ENCODE measurements at places on chromosomes 12 and 14.

GRCh38 chr14:91269076-91269991 is 24.8 kb upstream of the GPR68 start:
- DNase-seq: peak; percentile 23

DNA sequence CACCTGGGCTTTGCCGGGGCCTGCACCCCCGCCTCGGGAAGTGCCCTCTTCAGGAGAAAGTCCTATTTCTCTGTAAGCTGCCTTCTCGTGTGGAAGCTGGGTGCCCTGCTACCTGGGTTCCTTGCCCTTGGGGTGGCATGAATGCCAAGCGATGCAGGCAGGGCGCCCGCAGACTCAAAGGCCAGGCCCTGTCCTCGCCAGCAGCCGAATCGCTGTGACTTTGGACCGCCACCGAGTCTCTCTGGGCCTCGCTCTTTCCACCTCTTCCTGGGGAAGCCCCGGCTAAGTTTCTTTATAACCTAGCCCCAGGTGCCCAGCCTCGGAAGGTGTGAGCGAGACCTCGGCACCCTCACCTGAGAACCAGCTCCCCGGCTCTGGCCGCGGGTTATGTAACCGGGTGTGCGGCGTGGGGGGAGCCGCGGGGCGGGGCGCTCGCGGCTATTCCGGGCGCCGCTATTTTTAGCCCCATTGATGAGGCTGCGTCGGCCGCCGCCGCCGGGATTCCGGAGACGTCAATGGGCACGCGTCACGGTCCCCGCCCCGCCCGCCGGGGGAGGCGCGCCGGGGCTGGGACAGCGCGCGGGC is 14.6 kb upstream of the NR4A1 start:
- DNase-seq: no peak

GRCh38 chr12:25816637-25817036 is 141.8 kb upstream of the RASSF8 start:
- DNase-seq: no peak

DNA sequence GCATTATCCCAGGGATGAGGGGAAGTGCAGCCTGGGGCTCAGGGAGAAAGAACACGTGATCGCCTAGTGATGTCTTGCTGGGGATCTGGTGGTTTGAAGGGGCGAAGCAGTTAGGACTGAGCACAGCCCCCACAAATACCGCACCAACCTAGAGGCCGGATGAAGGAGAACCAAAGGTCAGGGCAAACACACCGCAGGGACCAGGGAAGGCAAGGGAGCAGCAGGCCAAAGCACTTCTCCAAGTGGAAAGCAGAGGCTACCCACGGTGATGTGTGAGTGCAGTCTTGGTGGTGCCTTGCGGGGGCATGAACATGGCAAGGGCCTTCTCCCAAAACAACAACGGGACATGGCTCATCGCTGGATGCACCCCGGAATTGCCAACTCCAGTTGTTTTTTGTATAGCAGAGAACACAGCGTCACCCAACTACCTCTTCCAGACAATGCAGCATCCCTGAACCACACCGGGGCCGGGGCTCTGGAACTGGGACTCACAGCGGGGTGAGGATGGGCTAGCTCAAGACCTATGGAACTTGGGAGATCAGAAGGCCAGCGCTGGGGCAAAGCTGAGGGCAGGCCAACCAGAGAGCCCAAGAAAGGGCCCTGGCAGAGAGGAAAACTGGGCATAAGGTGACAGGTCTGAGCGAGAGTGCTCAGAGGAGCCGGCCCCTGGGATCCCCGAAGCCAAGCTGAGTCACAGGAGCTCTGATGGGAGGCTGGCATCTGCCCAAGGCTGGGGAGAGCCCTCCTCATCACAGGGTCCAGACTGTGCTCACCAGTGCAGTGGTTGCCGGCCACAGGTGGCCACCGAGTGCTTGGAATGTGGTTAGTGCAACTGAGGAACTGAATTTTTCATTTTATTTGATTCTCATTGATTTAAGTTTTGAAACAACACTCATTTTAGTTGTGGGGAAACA is 11.1 kb downstream of the GALNT16 start:
- DNase-seq: no peak

GRCh38 chr14:22657861-22658260 is 13.7 kb upstream of the OR6J1 start:
- no peak for DNase-seq

DNA sequence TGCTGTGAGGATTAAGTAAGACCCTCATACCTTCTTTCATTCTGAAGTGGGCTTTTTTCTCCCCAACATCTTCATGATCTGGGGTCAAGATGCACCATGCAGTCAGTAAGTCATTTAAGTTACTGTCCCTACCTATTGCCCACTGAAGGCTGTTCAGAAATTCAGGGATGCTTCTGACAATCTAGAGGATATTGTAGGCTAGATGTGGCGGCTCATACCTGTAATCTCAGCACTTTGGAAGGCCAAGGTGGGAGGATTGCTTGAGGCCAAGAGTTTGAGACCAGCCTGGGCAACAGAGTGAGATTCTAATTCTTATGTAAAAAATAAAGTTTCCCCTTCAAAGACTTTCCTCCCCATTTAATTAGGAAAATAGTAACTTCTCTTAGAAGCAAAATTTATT is 28.7 kb downstream of the PHETA1 start:
- no peak for DNase-seq

GRCh38 chr12:98182821-98183220 is 332.6 kb upstream of the TMPO start:
- DNase-seq: no peak

DNA sequence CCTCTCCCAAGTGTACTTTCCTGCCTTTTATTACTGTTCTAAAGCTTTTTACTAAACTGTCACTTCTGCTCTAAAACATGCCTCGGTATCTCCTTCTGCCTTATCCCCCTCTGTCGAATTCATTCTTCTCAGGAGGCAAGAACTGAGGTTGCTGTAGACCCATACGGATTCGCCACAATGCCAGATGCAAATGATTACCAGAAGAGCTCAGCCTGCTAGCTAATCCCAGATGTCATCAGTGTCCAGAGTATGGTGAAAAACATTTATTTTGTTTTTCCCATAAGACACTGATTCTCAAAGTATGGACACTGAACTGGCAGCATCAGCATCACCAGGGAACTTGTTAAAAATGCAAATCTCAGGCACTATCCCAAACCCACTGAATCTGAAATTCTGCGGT is 359.3 kb downstream of the TMTC2 start:
- DNase-seq: no peak

GRCh38 chr12:57734591-57734990 is 4.0 kb downstream of the AGAP2 start:
- DNase-seq: no peak

- peak; percentile 91 for DNase-seq
Observed at GRCh38 chr14:77094672-77095284, 3.3 kb upstream of the CIPC start.

- no peak for DNase-seq
Observed at GRCh38 chr14:75315144-75315543, 36.5 kb downstream of the FOS start.

DNA sequence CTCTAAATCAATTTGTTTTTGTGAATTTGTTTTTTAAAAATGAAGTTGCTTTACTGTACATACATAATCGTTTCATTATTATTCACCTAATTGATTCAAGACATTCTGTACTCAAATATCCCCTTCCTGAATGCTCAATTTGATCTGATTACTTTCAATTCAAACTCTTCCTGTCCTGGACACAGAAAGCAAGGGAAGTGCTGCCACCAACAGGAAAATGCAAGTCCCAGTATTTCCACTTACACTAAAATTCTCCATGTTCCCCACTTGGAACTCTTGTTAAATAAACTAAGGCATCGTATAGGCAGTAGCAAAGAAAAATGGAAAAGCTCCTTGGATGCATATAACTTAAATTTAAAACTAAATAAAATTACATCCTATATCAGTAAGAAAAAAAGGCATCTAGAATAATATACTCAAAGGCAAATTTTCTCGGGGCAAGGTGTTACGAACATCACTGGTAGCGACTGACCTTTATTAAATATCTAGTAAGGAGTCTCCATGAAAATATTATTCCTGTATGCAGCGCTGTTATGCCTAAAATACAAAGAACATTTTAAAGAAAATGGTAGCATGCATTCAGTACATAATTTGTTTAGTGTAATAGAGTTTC is 72.0 kb upstream of the DBX2 start:
- DNase-seq: peak; percentile 6

DNA sequence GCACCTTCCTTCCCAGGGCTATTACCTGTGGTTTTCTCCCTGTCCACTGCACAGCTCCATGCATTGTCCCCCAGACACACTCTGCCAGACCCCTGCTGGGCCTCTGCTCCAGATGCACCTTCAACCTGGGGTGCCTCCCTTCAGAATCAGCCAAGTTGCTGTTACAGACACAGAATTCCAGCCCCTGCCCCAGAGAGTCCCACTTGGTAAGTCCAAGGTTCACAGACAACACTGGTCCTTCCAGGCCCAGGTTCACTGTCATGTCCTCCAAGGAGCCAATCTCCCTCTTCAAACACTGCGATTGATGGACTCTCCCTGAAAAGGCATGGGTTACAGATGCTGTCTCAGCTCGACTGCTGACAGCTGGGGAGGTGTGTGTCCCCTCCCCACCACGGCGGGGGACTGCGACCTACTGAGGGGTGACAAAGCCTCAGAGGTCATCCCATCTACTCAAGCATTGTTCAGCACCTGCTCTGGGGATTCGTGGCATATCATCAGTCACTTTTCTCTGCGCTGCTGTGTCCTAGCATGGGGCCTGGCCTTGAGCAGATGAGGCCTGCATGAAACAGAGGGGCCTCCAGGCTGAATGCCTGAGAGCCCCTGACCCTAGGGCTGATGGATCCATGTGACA is 24.3 kb downstream of the CALM1 start:
- DNase-seq: no peak

GRCh38 chr12:70774055-70774454 is 136.8 kb upstream of the PTPRB start:
- DNase-seq: no peak

GRCh38 chr14:105865904-105866840 is 339.8 kb downstream of the TMEM121 start:
- no peak for DNase-seq

DNA sequence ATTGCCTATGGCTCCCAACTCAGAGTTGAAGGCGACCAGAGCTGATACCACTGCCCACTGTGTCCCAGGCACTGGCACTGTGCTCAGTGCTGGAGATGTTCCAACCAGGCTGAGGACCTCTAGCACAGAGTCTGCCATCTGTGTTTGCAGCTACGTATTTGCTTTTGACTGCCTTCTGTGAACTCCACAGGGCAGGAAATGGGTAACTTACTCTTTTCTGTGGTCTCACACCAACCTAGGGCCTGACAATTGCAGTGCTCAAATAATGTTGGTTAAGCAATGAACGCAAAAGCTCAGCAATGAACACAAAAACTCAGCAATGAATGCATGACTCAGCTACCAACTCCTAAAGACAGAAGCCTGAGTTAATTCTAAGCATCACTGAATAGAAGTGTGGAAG is 202.8 kb downstream of the NUAK1 start:
- peak; percentile 70 for DNase-seq

- DNase-seq: no peak
Observed at GRCh38 chr12:119412306-119412705, 77.8 kb downstream of the CCDC60 start.

DNA sequence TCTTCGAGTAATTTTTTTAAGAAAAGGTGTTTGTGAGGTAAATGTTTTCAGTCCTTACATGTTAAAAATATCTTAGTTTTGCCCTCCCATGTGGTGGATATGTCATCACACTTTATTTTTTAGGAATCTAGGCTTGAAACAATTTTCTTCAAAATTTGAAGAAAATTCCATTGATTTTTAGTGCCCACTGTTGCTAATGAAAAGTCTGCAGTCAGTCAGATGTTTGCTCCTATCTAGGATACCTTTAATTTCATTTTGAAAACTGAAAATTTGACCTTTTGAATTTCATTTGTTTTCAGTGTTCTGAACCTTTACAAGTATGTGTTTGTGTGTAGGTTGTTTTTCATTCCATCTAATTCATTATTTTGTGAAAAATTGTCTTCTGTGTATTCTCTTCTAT is 105.4 kb downstream of the LRRK2 start:
- DNase-seq: no peak

GRCh38 chr12:57743769-57744168 is 1.1 kb upstream of the TSPAN31 start:
- no peak for DNase-seq

DNA sequence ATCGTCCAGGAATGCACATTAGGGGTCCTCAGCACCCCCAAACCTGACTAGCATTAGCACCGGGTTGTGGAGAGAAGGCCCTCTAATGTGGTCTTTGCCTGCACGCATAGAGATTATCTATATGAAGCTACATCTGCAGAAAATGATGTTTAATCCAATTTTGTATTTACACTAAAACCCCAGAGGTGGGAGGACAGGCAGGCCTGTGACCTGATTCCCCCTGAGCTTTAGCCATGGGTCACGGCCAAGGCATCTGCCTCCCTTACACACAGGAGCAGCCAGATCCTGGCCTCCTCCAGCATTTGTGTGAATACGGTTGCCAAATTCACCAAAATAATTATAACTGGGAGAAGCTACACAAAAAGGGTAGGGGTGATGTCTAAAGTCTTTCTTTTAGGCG is 7.0 kb downstream of the APOLD1 start:
- no peak for DNase-seq
